ENCODE measurements at places on chromosomes 3 and 15.

GRCh38 chr3:43017593-43018195, 38.6 kb downstream of the GASK1A start:
- no peak for DNase-seq

- DNase-seq, result no peak
Observed at GRCh38 chr15:98147415-98147814, 186.9 kb downstream of the ARRDC4 start.

DNA sequence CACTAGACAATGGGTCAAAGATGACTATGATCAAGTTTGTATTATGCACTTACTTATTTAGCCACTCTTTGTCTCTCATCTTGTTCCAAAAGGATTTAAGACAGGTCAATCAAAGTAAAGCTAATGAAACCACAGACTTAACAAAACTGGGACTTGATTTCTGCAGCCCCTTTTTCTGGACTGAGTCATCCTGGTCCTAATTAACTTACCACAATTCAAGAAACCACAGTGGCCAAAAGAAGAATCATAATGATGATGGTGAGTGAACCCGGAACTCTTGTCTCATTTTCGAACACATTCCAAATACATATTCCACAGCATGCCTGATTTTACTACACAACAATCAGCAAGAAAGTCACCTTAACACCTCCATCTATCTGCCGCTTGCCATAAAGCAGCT, 1333.0 kb downstream of the ROBO1 start:
- no peak for DNase-seq

DNA sequence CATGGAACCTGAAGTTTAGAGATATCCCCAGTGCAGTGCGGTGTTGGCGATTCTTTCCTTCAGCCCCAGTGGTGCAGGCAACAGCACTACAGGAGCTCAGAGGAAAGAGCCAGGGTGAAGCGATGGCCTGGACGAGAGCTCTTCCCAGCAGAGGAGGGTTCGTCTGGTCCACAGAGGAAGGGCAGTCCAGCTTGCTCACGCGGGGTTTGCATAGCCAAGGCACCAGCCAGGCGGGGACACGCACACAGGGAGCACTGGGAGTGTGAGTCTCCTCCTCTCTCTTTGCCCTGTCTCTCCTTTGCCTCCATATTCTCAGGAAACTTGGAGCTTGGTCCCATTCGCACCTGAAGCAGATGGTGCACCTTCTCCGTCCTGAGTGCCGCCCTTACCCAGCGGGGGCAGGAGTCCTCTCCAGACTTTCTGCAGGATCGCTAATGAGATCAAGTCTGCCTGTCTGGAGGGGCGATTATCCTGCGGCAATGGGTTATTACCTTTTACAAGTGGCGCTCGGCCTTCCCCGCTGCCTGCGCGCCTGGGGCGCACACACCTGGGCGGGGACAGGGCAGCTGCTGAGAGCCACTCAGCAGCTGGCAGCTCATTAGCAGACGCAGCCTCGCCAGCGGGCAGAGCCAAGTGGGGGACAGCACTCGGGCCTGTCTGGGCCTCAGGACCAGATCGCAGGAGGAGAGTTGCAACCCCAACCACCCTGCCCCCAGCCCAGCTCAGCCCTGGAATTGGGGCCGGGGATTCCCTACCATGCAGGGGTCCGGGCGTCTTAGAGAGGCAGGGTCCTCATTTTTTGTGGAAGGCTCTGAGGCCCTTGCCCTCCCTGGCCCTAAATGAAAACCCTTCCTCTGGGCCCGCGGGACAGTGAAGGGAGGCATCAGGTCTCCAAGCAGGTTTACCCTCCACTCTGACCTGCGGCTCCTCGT, 119.0 kb upstream of the MEF2A start:
- no peak for DNase-seq

- no peak for DNase-seq
Observed at GRCh38 chr15:70095408-70096214, 2.1 kb downstream of the TLE3 start.

GRCh38 chr15:33912326-33912725, 56.0 kb upstream of the CHRM5 start:
- no peak for DNase-seq
